HTR-8/SVneo (cell line): ENCODE measurements at places on chromosomes 11 and 22.

- DNase-seq, result peak; percentile 77
Observed at GRCh38 chr11:96155627-96156378, 187.2 kb downstream of the MAML2 start.

- peak; percentile 5 for DNase-seq
Observed at GRCh38 chr11:29019960-29020683, 911.9 kb downstream of the METTL15 start.

DNA sequence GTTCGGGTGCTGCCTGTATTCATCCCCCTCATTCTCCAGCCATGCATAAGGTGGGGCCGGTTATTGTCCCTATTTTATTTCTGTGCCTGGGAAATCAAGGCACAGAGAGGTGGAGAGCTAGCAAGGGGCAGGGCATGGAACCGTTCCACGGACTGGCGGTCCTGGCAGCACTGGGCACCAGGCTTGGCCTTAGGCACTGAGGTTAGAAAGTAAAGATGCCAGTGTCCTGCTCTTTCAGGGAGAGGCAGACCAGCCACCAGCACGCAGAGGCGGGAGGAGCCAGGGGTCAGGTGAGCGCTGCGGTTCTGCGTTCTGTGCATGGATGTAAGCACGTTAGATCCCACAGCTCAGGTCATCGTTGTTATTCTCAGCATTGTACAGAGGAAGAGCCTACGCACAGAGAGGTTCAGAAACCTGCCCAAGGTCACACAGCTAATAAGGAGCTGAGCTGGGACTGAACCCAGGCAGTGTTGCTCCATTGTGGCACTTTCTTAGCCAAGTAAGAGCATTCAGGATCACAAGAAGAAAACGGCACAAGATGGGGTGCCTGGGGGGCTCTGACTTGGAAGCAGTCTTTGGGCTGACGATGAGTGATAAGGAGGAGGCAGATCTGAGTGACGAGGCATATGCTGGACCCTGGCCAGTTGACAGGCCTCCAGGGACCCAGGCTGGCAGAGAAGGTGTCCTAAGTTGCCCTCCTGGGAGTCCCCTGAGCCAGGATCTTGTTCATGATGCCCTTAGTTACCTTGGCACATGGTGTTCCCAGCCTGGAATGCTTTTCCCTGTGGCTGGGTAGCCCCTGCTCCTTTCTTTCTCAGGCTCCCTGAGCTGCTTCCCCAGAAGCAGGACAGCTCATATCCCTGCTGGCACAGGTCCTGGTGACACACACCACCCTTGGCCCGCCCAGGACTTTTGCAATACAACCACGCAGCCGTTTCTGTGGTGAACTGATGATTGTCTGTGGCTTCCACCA, 41.1 kb downstream of the OSBPL5 start:
- peak; percentile 79 for DNase-seq

DNA sequence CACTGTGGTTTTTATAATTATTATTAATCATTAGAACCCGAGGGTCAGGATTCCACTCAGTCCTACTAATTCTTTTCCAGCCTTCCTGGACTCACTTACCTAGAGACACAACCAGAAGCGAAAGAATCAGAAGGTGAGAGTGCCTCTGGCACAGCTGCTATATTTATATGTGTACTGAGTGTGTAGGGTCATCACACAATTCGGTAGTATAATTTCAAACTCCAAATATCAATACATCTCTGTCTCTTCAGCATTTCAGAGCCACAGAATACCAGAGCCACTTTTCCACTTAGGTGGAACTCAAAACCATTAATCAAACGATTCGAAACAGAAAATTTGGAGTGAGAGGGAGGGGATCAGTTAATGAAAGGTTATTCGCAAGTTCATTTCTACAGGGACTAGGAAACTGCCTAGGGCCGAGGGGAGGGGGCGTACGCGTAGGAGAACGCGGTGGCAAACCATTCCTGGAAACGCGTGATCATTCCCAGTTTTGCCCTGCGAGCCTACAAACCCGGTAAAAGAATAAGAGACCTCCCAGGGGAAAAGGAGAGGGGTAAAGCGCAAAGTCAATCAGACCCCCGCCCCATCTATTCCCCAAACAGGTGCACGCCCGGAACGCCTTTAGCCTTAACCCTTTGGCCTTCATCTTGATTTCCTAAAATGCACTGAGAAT, 5.4 kb downstream of the BSX start:
- no peak for DNase-seq

- DNase-seq, result peak; percentile 78
Observed at GRCh38 chr11:44538375-44539054, 26.9 kb upstream of the CD82 start.

- DNase-seq, result no peak
Observed at GRCh38 chr22:26884921-26885320, 227.5 kb downstream of the MIAT start.

DNA sequence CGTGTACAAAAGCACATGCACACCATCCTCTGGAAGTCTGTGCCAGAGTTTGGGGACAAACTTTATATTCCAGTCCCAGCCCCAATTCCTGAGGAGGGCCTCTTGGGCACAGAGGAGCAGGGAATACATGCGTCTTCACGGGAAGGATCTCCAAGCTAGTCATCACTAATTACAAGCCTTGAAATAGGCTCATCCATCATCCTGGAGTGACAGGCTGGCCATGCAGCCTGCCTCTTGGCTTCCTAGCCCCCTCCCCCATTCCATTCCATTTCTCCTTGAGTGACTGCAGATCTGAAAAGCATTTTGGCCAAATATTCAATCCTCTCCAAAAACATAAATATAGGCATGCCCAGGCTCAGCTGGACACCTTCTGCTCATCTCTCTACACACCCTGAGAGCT, 24.8 kb downstream of the SERPING1 start:
- DNase-seq, result no peak

DNA sequence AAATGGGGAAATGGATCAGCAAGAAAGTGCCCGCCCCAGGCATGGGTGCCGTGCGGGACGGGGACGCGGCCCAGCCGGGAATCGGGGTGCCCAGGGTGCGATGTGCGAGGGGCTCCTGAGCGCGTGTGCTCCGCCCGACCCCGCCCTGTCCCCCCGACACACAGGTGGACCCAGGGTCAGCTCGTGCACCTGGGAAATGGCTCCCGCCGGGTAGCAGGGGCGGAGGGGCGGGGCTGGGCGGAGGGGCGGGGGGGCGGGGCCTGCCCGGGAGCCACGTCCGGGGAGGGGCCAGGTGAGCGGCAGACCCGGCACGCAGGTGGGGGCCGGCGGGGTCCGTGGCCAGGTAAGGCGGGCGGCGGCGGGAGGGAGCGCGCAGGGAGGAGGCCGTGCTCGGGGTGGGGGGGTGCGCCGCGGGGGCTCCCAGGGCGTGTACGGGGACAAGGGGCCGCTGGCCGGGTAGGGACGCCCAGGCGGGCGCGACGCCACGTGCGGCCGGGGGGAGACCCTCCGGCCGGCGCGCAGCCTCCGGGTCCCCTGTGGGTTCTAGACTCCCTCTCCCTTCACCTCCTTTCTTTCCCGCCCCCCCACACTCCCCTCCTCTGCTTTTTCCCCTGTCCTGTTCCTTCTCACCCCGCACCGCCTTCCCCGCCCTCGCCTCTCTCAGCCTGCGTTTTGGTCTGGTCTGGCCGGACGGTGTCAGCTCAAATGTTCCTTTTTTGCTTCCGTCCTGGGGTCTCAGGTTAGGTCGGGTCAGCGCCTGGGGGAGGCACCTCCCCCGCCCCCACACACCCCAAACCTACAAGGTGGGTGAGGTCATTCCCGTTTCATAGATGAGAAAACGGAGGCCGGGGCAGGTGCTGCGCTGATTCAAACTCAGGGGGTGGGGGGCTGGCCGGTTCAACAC, at the start of gene ARHGAP8:
ARHGAP8 (plus strand) TSS at position 291 of the 904 bp plus-strand sequence. CDS start 33,953 bp downstream, outside the sequence.
- no peak for DNase-seq

- DNase-seq, result no peak
Observed at GRCh38 chr11:62132191-62132590, 8.4 kb downstream of the INCENP start.

- no peak for DNase-seq
Observed at GRCh38 chr11:79028225-79028624, 412.6 kb downstream of the TENM4 start.

DNA sequence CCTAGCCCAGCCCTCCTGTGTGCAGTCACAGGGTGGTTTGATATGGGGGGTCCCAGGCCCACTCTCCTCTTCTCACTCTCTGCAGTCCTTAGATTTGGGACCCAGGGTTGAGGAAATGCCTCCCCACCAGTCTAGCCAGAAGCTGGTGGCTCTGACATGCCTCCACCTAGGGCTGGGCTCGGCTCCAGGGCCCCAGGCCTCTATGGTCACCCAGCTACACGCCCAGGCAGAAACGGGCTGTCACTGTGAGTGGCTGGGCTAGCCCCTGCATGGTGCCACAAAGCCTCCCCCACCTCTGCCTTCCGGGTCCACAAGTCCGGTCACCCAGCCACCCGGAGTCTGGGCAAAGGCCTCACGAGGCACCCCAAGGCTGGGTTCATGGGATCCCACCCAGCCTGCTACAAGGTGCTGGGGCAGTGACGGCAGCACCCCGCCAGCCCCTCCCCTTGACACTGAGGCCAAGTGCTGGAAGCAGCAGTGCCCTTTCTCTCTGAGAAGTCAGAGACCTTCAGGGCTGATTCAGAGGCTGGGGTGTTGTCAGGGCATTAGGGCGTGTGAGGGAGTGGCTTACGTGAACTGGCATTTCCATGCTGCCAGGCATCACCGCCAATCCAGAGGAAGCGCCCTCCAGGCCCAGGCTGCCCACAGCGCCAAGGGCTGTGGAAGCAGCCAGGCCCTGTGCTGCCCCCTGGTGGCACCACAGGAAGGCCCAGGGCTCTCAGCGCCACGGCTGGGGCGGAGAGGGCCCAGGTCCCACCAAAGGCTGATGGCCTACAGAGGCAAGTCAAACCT, 638 bp upstream of the PITPNM1 start:
- peak; percentile 98 for DNase-seq

DNA sequence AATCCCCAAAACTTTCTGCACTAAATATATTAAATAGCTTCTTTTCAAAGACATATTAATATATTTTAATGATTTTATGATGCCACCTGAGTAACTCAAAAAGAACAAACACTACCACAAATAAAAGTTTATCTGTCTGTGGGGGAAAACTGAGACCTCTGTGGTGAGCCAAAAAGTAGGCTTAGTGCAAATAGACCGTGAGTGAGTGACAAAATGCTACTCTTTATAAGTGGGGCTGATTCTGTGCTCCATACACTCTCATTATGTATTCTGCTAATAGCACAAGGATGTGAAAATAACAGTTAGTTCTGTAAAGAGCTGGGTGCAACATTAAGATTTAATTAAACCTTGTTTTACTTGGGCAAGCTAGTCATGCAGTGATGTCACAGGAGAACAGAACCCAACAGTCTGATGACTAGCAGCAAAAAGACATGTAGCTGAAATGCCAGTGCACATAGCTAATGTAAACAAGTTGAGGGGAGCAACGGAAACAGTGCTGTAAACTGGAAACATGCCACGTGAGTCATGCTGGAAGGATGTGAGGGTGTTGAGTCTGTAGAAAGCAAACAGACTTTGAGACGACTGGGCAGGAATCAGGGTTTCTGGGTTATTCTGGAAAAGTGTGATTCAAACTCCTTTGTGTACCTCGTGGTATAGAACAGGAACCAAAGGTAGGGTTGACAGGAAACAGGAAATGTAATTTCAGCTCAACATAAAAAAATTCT, 1130.4 kb downstream of the LRRC4C start:
- peak; percentile 86 for DNase-seq

DNA sequence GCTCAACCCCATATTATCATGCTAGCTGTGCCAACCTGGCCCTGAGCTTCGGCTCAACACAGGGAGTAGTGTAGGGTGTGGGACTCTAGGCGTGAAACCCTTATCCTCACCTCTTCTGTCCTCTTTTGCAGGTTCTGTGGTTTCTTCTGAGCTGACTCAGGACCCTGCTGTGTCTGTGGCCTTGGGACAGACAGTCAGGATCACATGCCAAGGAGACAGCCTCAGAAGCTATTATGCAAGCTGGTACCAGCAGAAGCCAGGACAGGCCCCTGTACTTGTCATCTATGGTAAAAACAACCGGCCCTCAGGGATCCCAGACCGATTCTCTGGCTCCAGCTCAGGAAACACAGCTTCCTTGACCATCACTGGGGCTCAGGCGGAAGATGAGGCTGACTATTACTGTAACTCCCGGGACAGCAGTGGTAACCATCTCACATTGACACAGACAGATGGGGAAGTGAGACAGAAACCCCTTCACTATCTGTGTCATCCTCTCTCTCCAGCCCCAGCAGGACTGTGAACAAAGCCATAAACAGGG, 76.4 kb downstream of the GGTLC2 start:
- DNase-seq, result no peak

GRCh38 chr11:61480994-61481335, 27.6 kb upstream of the LRRC10B start:
- no peak for DNase-seq

GRCh38 chr11:34534826-34535225, 21.2 kb upstream of the ELF5 start:
- DNase-seq, result no peak

DNA sequence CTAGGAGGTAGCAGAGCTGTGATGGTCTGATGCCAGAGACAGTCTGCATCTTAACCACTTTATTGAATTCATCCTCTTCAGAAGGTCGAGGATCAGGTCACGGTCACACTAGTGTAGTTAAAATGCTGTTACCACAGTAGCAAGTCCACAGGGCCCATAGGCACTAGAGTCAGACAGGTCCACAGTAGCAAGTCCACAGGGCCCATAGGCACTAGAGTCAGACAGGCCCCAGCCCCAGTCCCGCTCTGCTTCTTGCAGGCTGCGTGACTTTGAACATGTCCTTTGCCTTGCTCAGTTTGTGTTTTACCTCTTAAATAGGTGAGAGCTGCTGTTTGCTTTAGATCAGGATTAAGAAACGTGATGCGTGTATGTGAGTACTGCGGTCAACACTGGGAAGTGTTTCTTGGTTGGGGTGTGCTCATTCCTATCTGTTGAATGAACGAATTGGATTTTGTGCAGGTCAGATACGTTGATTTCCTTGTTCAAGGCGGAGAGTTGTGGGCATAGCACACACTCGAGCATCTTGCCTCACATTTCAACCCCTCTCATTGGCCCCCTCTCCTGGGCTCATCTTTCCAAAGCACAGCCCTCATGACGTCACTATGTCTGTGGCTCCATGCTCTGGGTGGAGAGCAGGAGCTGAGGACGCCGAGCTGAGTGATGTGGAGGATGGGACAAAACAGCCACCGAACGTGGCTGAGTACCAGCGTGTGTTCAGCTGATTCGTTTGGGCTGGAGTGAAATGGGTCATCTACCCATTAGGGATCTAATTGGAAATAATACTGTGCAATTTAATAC, 191.7 kb downstream of the TBC1D22A start:
- no peak for DNase-seq
